ENCODE measurements at places on chromosomes 1 and 21.

GRCh38 chr1:159826441-159827101 is at the start of gene SLAMF8:
Gene SLAMF8 (plus strand): TSS chr1:159826873. CDS start chr1:159826899, 26 bp downstream.
- peak; percentile 71 for DNase-seq

DNA sequence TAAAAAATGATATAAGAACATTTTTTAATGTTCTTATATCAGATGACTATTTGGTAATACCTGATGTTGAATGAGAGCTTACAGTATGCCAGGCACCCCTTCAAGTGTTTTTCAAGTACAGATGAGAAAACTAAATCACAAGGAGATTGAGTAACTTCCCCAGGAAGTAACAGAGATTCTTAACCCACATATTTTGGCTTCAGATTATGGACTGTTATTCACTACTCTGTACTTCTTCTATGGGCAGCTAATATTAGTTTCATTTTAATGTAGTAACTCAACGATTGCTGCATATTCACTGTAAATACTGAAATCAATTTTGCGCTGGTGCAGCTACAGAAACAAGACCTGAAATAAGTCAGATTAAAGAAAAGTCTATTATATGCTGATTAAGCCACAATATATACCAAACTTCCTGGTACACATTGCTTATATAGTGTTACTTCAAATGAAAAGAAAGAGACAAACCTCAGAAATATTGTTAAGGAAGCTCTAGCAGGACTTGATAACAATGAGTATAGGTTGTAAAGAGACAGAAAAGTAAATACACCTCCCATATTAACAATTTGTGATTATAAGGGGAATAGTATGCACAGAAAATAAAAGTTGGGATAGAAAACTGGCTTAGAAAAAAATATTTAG is 19.7 kb downstream of the DPYD start:
- no peak for DNase-seq

DNA sequence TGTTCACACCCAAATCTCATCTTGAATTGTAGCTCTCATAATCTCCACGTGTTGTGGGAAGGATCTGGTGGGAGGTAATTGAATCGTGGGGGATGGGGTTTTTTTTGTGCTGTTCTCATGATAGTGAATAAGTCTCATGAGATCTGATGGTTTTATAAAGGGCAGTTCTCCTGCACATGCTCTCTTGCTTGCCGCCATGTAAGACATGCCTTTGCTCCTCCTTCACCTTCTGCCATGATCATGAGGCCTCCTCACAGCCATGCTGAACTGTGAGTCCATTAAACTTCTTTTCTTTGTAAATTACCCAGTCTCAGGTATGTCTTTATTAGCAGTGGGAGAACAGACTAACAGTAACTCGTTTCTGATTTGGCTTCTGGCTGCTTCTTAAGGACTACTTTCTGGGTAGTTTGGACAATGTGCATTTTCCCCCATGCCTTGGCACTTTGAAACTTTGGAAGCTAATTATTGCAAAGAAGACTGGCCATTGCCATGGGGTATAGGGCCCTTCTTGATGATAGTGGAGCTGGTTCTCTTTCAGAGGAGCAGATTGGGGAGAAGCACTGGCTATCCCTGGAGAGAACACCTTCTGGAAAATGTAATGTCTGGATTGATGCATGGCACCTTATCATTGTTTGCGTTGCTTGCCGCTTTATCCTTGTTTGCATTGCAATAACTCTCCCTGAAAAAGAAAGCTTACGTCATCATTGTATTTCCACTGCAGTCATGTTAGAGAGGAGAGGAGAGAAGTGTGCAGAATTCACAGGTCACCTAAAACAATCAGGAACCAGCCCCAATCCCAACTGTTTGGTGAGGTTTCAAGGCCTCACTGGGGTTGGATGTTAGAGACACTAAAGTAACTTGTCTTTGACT is 5.9 kb downstream of the CNIH3 start:
- no peak for DNase-seq

DNA sequence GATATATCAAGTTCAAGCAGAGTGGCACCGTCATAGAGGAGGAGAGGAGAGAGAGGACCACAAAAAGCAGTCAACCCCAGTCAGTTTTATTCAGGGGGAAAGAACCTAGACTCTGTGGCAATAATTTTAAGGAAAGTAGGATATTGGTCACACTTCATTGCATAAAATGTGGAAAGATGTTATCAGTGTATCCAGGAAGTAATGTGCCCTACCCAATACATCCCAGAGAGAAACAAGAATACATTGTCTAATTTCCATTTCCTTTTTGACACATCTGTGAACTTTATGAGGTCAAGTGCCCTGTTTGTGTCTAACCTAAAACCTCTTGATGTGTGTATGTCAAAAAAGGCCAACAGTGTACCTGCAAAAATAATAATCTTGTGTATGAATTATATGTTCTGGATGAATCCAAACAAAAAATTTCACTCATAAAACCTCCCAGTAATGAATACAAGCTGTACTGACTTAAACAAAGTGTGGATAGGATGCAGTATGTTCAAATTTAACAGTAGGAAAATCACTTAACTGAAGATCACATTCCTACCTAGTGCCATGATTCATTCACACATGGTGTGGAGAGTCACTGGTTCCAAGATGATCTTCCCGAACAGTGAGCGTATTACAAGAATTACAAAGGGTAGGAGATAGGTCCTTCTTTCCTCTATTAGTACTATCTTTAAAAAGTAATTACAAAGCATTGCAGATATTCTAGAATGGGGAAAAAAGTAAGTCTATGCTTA is 712.1 kb upstream of the CXADR start:
- DNase-seq, result no peak

GRCh38 chr1:2404890-2405511 is 7.4 kb downstream of the PEX10 start:
- DNase-seq, result no peak

All from CD4-positive, alpha-beta T cell treated with Interferon alpha-2 for 1 hour (primary cell).